EL (cell line): ENCODE measurements at places on chromosomes 1 and 21.

DNA sequence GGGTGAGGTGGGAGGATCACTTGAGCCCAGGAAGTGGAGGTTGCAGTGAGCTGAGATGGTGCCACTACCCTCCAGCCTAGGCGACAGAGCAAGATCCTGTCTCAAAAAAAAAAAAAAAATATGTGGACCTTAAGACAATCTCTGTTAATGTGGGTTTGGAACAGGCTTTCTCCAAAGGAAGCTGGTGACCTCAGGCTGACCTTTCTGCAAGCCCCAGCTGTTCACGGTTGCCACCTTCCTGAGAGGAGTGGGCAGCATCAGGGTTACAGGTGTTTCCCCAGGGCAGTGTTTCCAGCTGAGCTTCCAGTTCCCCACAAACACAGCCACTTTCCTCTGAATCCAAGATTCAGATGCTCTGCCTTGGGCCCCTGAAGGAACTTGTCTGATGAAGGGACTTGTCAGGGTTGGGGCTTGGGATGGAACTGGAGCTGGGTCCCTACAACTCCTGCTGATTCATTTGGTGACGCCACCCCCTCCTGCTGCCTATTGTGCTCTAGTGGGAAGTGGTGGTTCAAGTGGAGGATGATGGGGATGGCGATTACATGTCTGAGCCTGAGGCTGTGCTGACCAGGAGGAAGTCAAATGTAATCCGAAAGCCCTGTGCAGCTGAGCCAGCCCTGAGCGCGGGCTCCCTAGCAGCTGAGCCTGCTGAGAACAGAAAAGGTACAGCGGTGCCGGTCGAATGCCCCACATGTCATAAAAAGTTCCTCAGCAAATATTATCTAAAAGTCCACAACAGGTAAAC lies 1.9 kb downstream of the ZBTB48 start:
- no peak for DNase-seq

DNA sequence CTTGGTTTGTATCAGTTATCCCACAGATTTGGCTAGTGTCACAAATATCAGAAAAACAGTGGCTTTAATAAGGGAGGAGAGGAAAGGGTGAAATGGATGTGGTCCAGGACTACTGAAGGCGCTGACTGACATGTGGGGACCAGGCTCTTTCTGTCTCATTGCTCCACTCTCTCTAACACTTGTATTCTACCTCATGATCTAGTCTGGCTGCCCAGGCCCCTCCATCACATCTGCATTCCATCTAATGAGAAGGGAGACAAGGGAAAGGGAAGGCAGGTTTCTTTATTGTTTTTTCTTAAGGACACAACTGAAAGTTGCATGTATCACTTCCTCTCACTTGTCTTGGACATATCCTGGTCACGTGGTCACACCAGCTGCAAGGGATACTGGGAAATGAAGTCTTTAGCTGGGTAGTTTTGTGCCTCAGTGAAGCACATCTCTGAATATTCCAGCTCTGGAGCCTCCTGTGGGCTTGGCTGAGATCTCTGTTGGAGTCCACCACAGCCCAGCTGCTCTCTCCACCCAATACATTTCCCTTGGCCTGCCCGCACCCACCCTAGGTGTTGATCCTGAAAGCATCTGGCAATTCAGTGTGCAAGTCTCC lies 42.0 kb upstream of the PADI2 start:
- peak; percentile 13 for DNase-seq

DNA sequence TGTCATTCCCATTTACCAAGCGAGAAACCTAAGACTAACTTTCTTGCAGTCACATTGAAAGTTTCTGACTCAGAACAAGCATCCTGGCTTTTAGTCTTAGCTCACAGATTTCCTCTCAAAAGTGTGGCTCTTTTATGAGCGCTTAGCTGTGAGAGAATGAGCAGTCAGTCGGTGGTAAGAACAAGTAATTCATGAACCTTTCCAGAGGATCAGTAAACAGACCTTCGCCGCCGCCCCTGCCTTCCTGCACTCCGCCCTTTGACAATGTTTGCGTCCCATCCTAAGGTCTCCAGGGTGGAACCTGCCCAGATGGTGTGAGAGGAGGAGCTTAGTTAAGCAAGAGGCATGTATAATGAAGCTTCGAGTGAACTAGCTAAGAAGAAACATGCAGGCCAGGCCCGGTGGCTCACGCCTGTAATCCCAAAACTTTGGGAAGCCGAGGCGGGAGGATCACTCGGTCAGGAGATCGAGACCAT lies 142.4 kb downstream of the GLUL start:
- DNase-seq, result no peak

- no peak for DNase-seq
Observed at GRCh38 chr1:230794871-230795605, 47.9 kb downstream of the CAPN9 start.

DNA sequence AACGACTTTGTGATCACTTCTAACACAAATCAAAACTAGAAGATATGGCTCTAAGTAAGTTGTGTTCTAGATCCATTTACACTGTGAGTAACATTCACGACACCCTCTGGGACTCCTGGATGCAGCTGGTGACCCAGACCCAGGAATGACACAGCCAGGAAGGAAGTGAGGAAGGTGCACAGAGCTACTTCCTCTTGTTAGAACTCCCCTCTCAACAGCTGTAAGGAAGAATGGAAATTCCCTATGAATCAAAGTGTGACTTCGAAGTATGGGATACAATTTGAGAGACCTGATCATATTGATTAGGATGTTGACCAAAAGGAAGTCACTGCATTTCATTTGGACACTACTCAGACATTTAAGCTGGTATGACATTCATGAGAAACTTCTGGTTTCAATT lies 185.3 kb downstream of the NRIP1 start:
- no peak for DNase-seq

GRCh38 chr1:218659911-218660677 lies 315.0 kb downstream of the TGFB2 start:
- DNase-seq, result peak; percentile 85

GRCh38 chr1:178632653-178633052 lies 92.4 kb upstream of the RALGPS2 start:
- peak; percentile 49 for DNase-seq

- DNase-seq, result no peak
Observed at GRCh38 chr21:35097525-35097924, 48.4 kb upstream of the RUNX1 start.
